Liver (tissue), 10 donors: ENCODE measurements at places on chromosomes 12 and 14.

GRCh38 chr12:65282840-65283239, 4.4 kb downstream of the MSRB3 start:
- no peak for DNase-seq

GRCh38 chr12:115046805-115047204, 362.8 kb upstream of the TBX3 start:
- DNase-seq, result no peak

DNA sequence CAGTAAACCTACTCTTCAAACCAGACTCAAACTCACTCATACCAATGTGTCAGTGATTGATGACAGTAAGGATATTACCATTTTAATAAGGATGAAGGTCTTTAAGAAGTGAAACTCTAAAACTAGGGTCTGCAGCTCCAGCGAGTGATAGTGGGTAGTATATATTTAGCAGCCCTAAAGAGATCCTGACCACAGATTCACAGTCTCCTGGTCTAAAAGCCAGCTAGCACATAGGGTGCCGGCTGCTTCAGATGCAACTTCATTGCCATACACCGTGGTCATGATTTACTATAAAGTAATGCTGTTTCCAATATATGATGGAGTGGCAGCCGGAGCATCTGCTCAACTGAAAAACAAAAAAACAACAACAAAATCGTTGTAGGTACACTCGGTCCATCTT, 99.6 kb upstream of the MDM1 start:
- DNase-seq, result no peak

DNA sequence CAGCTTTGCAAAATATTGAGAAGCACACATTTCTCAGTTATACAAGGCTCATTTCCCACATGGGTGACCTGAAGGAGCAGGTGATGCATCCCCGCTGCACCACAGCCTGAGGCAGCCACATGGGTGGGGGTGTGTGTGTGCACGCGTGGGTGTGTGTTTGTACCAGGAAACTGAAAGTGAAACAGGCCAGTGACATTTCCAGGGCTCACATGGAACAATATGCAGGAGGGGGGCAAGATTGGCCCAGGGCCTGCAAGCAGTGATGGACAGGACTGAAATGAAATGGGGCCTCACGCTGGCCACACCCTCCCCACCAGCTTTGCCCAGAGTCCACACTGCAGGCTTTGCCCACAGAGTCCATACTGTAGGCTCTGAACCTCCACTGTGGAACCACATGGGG, 154.2 kb upstream of the PARP11 start:
- no peak for DNase-seq

- DNase-seq, result no peak
Measured at GRCh38 chr14:101619484-101619883, 58.2 kb downstream of the DIO3 start.

DNA sequence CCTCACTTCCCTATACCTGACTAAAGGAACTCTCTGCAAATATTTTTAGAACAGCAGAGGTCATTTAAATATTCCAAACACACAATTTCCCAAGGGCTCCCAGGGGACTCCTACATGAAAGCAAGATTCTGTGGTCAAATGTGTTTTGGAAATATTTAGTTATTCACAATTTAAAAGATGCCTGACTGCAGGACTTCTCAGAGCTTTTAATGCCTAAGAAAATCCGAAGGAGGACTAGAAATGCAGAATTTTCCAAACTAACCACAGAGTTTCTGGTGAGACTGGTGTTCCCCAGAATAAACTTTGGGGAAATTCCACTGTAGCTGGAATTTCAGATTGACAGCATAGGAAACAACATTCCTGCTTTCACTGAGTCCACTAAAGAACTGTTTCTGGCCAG, 84.8 kb upstream of the MAP1LC3B2 start:
- no peak for DNase-seq

GRCh38 chr14:70188659-70189455, at the start of gene SLC8A3:
SLC8A3 (minus strand) TSS chr14:70188951; CDS start chr14:70168422, 20,529 bp downstream.
- DNase-seq, result no peak

- no peak for DNase-seq
Measured at GRCh38 chr12:89732522-89732921, 23.9 kb upstream of the ATP2B1 start.

GRCh38 chr12:110012137-110012536, 12.9 kb downstream of the ANKRD13A start:
- DNase-seq, result no peak

- DNase-seq, result no peak
Measured at GRCh38 chr14:50770586-50770985, 60.4 kb downstream of the NIN start.

GRCh38 chr12:1093166-1093751, 102.2 kb downstream of the ERC1 start:
- DNase-seq, result no peak

DNA sequence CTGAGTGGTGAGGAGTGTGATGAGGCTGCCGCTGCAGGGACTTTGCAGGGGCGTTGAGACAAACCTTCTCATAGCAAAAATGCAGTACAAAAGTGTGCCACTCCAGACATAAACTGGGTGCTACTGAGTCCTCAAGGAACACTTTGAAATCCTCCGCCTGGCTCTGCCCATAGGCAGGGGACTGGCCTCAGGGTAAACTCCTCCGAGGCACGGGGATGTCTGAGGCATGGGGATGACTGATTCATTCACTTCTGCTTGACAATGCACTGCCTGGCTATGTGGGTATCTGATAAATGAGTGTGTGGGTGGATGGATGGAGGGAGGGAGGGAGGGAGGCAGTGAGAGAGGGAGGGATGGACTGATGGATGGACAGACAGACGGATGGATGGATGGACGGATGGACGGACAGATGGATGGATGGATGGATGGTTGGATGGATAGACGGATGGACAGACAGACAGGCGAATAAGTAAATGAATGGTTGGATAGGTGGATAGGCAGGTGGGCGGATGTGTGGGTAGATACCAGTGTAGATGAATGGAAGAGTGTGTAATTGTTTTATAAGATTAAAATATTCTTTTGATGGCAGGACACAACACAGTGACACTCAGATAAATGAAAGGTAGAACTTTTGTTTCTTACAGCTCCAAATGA, 2.1 kb upstream of the BDKRB2 start:
- no peak for DNase-seq

GRCh38 chr14:105537580-105538474, 11.4 kb downstream of the TMEM121 start:
- DNase-seq, result peak; percentile 76

DNA sequence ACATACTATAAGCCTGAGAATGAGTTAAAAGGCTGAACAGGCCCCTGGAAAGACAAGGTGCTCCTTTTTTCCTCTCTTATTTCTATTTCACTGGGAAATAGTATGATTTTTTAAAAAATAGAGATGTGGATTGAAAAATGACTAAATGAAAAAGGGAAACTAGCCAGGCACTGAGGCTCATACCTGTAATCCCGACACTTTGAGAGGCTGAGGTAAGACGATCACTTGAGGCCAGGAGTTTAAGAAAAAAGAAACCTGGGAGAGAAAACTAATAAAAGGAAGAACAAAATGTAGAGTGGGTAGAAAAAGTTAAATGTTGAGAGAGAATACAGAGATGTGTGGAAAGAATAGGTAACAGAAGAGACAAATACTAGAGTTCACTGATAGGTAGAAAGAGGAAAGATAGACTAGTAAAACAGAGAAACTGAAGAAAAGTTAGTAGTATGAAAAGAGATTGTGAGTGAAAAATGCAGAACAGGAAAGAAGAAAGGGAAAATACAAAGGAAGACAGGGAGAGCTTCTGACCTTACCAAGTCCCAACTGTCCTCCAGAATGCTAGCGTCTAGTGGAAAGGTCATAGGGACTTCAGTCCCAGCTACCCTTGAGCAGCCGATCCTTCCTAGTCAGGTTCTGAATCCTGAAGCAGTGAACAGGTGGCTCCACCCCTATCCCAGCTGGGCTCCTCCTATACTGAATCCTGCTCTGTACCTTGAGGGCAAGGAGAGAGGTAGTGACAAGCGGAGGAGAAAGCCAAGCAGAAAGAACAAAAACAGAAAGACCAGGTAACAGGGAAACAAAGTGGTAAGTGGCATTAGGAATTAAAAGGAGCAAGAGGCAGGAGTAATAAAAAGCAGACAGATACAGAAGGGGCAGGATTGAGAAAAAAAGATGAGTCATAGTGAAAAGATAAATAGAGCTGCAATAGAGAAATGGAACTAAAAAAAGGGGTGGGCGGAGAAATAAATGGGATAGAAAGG, 7.3 kb downstream of the TMEM116 start:
- no peak for DNase-seq

DNA sequence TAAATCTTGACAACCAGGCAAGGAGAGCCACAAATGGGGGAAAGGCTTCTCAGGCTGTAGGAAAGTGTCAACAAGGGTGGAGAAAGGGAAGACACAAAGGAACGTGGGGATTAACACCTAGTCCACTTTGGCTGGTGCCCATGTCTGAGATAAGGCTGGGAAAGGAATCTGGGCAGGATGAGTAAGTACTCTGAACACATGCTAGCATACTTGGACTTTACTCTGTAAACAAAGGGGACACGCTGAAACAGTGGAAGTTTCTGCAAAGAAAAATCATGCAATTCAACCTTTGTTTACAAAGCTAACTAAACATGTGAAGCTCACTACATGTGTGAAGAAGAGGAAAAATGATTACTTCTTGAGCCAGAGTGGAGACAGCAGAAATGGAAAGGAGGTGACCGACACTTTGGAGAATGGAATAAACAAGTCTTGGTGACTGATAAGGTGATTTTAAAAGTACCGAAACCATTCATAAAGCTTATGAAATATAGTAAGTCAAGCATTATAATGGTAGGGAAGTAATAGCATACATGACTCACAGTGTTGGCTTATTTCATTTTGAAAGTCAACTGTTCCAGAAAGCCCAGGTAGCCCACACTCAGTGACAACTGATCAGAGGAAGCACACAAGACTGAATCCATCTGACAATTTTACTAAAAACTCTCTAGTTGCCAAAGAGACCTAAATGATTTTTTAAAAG, 13.2 kb downstream of the CPNE8 start:
- DNase-seq, result no peak
